ENCODE measurements at places on chromosomes 6 and 20. TPM values are rescaled to one million over a fixed set of nuclear protein-coding genes. Genes with fewer than 3 reads are reported as not detected.

The MUC21 gene
- not detected for total RNA-seq

The VGLL2 gene
- total RNA-seq = 17.7 TPM

The CAGE1 gene
- total RNA-seq = not detected

The C20orf144 gene
- not detected for total RNA-seq

The GSTA2 gene
- total RNA-seq = under 0.01 TPM

The SLC52A3 gene
- not detected for total RNA-seq

The QKI gene
- total RNA-seq = 274 TPM

The LCA5 gene
- 4.7 TPM for total RNA-seq

The DEFB129 gene
- total RNA-seq = not detected

The PRICKLE4 gene
- 2.6 TPM for total RNA-seq

The TPX2 gene
- total RNA-seq = 8.4 TPM

The CALHM6 gene
- total RNA-seq = 8.9 TPM

The MYLK2 gene
- total RNA-seq = 21.9 TPM

The SAMD5 gene
- 2.1 TPM for total RNA-seq

The RBPJL gene
- total RNA-seq = not detected

The GJA1 gene
- 67.3 TPM for total RNA-seq

The OLIG3 gene
- total RNA-seq = not detected

The PNRC1 gene
- total RNA-seq = 132 TPM

The C6orf118 gene
- total RNA-seq = not detected

The NKX2-2 gene
- not detected for total RNA-seq

The ZNF165 gene
- total RNA-seq = under 0.01 TPM

The PIGT gene
- 16.2 TPM for total RNA-seq

The MRPS10 gene
- total RNA-seq = 45.9 TPM

The FOXF2 gene
- total RNA-seq = 0.52 TPM

The TSHZ2 gene
- total RNA-seq = 9.9 TPM

The GATA5 gene
- total RNA-seq = 0.52 TPM

The MCHR2 gene
- not detected for total RNA-seq

The SNX21 gene
- total RNA-seq = 26.6 TPM

The GGT7 gene
- total RNA-seq = 2.6 TPM

The HLA-DRB1 gene
- total RNA-seq = 28.7 TPM

The CASS4 gene
- 3.7 TPM for total RNA-seq

The SIRPB1 gene
- 3.7 TPM for total RNA-seq

The MLN gene
- total RNA-seq = not detected
